HuH-7.5 (cell line): ENCODE measurements at places on chromosomes 6 and 20.

DNA sequence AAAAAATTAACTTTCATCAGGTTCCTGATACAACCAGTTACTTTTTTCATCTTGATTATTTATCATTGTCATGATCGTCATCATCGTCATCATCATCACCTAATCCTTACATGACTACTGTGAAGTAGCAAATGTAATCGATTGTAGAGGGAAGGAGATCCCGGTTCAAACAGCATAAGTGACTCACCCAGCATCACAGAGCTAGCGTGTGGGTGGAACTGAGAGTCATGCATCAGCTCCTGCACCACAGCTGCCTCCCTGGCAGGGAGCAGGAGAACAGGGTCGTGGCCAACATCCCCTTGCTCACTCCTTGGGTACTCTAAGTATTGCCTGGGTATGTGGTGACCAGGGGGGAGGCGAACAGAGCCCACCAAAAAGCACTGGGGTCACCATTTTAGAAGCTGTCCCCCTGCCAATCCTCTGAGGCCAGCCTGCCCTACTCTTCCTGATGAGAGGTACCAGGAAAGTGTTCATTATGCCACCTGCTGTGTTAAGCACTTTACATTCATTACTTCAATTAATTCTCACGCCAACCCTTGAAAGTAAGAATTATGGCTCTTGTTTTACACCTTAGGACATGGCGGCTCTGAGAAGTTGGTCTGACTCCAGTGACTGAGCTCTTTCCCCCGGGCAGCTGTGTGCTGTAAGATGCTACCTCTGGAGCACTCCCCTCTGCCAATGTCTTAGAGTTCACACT is 425.2 kb downstream of the CD83 start:
- DNase-seq: no peak

DNA sequence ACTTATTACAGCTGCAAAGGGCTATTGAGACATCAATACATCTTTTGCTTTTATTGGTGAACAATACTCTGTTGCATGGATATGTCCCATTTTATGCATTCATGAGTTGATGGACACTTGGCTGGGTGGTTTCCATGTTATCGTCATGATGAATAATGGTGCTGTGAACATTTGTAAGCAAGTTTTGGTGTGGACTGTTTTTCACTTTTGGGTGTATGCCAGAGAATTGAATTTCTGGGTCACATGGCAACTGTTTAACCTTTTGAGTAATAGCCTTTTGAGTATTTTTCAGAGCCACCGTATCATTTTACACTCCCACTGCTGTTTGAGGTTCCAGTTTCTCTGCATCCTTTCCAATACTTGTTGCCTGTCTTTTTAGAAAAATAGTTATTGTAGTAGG is 107.0 kb downstream of the JARID2 start:
- no peak for DNase-seq

DNA sequence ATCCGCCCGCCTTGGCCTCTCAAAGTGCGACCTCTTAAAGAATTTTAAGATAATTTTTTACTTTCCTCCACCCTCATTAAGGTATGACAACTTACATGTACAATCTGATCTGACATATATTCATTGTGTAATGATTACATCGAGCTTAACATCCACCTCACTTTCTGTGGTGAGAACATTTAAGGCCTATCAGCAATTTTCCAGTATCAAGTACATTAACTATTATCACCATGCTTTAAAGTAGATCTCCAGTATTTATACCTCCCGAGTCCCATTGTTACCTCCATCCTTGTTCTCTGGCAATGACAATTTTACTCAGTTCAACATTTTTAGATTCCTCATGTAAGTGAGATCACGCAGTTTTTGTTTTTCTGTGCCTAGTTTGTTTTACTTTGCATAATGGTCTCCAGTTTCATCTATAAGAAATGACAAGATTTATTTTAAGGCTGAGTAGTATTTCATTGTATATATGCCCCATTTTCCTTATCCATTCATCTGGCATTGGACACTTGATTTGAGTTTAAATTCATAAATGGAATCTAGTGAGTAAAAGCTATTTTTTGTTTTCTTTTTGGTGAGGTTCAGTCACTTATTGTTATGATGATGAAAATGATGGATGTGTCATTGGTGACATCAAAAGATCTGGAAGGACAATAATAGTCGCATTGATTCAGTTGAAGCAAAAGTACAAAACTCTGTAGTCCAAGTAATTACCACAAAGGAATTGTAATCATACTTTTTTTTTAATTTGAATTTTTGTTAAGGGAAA is 87.0 kb downstream of the OR2B2 start:
- no peak for DNase-seq

GRCh38 chr6:125872259-125872921 is 81.6 kb downstream of the NCOA7 start:
- no peak for DNase-seq

- DNase-seq: no peak
Measured at GRCh38 chr6:10397756-10398445, 17.0 kb downstream of the TFAP2A start.

DNA sequence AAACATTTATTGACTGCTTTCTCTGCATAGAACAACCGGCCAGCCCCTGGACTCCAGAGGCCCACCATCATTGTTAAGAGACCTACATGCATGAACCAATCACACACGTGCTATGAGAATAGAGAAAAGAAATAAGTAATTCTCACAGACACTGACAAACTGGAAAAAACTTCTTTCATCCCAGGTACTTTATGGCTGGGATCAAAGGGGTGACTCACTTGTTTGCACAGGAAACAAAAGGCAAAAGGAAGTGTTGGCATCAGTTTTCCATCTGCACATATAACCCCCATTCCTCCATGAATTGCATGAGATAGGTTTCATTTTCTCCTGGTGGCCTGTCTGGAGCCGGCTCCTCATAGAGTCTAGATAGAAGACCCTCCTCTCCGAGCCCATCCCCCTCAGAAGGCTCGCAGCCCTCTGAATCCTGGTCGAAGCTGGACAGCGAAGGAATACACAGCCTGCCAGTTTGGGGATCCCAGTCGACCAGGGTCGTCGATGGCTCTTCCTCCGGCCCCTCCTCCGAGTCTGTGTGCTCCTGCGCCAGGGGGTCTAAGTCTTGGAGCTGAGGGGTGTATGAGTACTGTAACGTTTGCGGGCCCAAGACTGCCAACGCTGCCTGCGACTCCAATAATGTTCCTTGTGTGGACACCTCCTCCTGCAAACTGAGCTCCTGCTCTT is 43.3 kb downstream of the IL20RA start:
- DNase-seq: no peak

- peak; percentile 54 for DNase-seq
Measured at GRCh38 chr20:37902504-37903313, at the start of gene VSTM2L. TSS of gene VSTM2L (plus strand) at chr20:37903127. CDS start at chr20:37903351, 224 bp downstream.

DNA sequence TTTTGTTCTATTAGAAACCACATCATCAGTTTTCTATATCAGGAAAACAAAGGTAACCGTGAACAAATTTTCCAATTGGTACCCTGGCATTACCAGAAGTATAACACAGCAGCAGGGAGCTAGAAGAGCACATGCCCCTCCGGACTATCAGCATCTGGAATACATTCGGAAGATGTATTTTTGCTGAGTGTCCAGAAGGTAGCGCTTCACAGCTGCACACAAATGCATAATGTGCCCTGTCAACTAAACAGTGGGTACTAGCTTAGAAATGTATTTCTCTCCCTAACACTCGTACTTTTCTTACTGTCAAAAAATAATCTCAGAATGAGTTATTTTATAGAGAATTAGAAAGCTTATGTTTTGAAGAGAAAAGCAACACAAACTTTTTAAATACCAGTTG is 77.6 kb downstream of the HUS1B start:
- DNase-seq: peak; percentile 17
